Stimulated activated CD8-positive, alpha-beta memory T cell treated with anti-CD3 and anti-CD28 coated beads, Interleukin-7, amount 100 ng/mL, for 1 hour (primary cell): ENCODE measurements at places on chromosomes 1 and 21.

- DNase-seq = no peak
Observed at GRCh38 chr1:54816951-54817350, 15.8 kb upstream of the TTC22 start.

GRCh38 chr21:32403201-32403777 lies 9.2 kb upstream of the EVA1C start:
- no peak for DNase-seq

- DNase-seq = no peak
Observed at GRCh38 chr1:15928971-15929965, 46.6 kb downstream of the ZBTB17 start.

DNA sequence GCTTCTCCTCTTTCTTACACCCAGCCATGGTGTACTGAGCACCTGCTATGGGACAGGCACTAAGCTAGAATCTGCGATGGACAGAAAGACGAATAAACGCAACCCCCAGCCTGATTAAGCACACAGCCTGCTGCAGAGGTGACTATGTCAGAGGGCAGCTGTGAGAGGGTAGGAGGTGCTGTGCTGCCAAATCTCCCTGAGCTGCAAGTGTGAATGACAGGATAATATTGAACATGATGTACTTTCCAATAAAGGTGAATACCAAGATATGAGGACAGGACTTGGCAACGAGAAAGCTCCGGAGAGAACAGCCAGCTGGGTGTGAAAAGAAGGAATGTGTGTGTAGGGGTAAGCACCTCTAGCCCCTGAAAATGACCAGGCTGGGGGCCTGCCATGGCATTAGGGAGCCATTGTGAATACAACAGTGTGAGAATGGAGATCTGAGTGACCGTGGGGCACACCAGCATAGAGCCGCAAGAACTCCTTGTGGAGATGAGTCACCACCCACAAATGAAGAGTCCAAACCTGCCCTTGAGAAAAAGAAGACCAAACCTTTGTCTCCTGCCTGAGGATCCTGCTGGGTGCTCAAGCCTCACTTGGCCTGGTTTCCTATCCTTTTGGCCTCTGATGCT lies 83.0 kb upstream of the ATF3 start:
- no peak for DNase-seq

DNA sequence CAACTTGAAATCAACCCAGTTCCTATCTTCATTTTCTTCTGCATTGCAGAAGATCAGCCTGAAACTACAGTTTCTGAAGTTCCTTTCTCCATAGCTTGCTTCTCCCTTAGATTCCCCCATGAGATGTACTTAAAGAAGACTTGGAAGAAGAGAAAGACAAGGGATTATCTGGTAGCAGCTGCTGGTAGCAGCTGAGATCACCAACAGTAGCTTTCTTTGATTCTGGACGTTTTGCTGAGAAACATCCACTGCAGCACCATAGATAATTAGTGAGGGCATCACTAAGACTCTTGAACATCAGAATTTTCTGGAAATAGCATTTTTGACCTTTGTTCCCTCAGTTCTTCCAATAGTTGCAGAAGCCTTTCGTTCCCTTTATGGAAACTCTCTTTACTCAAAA lies 465 bp upstream of the CFHR3 start:
- DNase-seq = no peak

DNA sequence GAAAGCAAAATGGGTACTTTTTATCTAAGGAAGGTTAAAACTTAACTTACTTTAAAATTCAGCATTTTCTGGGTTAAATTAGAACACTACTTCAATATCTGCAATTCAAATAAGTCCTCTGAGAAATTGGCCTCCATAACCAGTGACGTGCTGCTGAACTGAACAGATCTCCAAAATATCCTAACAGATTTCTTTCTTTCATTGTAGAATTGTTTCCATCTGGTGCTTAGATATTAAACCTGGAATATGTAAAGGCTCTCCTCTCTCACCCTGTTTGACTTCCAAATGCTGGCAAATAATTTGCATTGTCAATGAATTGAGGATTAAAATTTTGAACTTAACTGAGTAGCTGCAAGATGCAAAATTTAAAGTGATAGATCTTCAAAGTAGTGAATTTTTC lies 316.9 kb upstream of the CXADR start:
- DNase-seq = no peak

DNA sequence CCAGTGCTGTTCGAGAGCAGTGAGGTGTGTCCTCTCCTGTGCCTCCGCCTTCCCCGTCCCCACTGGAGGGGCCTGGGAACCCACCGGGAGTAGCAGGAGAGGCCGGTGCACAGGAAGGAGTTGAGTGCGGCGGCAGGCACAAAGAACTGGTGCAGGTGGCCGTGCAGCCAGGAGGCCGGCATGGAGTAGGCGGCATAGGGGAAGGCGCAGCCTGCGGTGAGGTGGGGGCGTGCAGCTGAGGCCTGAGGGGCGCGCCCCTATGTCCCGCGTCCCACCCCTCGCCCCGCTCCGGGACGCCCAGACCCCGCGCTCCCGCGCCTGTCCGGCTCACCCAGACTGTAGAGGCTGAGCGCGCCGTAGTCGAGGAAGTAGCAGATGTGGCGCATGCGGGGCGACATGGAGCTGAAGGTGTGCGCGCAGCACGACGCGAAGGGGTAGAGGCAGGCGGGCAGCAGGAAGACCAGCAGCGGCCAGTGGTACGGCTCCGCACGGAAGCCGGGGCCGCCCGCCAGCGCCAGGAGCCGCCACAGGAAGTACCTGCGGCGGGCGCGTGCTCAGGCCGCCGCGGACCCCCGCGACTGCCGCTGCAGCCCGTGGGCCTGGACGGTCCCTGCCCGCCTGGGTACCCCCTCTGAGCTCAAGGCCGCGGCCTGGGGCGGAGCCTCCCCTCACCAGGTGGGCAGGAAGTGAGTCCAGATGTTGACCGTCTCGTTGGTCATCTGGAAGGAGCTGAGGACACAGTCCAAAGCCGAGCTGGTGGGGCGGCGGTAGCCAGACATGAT lies 2.2 kb downstream of the PAQR6 start:
- DNase-seq = no peak

GRCh38 chr21:23522751-23523150 lies 2084.5 kb downstream of the MRPL39 start:
- DNase-seq = no peak

DNA sequence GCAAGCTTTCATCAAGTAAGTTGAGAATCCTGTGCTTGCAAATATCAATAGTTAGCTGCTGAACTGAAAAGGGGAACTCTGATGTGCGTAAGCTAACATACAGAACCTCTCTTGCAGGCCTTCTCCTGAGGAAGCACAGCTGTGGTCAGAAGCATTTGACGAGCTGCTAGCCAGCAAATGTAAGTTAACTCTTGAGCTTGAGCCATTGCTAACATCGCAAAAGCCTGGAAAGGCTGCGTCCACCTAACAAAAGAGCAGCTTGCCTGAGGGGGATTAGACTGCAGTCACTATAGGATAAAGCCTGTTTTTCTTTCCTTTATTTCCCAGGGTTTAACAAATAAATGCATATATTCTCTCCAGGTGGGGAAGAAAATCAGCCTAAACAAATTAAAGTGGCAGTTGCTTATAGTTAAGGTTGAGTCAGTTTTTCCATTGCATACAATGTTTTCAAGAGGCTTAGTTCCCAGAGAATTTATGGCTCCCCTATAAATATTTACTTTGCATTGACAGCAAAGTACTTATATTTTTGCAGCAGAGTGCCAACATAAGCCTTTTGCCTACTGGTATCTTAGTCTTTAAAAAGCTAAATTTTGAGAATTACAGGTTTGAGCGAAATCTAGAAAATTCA lies 1.5 kb downstream of the RGS2 start:
- no peak for DNase-seq

- DNase-seq = no peak
Observed at GRCh38 chr21:44305691-44306090, 5.8 kb downstream of the PFKL start.

GRCh38 chr1:91569411-91570119 lies 68.9 kb downstream of the CDC7 start:
- no peak for DNase-seq

DNA sequence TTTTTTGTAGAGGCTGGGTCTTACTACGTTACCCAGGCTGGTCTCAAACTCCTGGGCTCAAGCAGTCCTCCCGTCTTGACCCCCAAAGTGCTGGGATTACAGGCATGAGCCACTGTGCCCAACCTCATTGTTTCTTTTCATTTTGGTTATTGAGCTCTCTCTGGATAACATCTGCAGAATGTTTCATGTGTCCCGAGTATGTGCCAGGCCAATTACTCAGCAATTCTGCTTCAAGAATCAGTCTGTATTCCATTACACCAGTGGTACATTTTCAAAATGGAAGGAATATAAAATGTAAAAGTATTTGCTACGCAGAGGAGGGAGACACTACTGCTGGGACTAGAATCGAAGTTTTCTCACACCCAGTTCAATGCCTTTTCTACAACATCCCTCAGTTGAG lies 1.7 kb upstream of the ELOA start:
- no peak for DNase-seq

DNA sequence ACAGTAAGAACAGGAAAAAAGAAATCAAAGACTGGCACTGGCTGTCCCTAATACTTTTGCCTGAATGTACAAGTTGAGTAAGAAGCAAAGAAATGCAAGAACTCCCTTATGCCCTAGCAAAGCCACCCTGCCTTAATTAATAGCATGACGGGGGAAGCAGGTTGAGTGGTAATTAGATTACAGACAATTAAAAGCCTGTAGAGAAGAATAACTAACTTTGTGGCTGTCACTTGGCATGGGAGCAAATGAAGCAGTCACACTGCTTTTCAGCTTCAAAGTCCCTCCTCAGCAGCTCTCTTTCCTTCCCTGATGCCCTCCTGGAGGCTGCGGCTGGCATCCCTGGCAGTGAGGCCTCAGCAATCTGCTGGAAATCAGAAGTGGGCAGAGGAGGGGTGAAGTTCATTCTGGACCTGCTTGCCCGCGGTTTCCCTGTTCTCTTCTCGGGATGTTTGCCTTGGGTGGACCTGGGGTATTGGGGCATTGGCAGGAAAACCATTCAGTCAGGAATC lies 3.4 kb downstream of the OPTC start:
- DNase-seq = no peak

DNA sequence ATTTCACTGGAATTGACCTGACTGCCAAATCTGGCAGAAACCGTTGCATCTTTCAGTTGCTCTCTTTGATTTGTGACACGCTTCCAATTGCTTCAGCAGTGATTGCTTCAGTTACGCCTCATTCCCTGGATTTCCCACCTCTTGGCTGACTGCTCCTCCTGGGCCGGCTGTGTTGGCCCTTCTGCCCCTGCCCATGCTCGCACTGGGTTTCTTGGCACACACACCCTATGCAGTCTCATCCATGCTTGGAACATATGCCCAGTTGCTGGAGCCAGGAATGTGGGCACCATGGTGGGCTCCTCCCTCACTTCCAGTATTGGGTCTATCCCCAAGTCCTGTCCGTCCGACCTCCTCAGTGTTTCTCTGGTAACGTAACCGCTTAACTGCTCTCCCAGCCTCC lies 2.2 kb upstream of the ZBTB21 start:
- DNase-seq = no peak

DNA sequence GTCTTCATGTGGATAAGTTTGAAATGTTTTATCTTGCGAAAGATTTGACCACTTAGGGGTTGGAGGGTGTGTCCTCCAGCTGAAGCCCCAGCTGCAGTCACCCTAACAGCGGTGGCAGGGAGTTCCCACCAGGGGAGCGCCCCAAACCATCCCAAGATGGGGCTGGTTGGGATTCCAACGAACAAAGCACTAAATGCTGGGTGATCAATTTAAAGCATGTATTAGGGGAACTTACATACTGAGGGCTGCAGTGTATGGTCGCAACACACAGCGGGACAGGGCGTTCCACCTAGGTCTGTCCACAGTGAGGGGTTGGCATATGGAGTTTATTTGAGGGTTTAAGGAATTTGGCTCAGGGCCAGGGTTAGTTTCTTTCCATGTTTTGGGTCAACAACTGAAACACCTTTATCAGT lies 26.3 kb downstream of the SLC37A1 start:
- no peak for DNase-seq

DNA sequence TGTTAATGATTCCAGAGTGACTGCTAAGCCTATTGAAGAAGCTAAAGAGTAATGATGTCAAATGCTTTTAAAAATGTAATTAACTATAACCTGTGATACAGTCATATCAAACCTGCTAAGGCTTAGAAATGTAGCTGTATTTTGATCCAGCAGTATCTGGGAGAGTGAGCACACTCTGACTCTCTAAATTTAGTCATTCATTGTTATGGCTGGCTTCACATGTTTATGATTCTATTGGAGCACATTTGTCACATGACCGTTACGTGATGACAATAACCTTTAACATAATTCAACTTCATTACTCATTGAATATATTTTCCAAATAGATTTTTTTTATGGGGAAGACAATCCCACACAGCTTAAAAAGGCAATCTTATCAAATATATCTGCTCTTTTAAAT lies 587.1 kb downstream of the LMO4 start:
- no peak for DNase-seq

GRCh38 chr1:55539652-55540512 lies 324.7 kb upstream of the USP24 start:
- no peak for DNase-seq

DNA sequence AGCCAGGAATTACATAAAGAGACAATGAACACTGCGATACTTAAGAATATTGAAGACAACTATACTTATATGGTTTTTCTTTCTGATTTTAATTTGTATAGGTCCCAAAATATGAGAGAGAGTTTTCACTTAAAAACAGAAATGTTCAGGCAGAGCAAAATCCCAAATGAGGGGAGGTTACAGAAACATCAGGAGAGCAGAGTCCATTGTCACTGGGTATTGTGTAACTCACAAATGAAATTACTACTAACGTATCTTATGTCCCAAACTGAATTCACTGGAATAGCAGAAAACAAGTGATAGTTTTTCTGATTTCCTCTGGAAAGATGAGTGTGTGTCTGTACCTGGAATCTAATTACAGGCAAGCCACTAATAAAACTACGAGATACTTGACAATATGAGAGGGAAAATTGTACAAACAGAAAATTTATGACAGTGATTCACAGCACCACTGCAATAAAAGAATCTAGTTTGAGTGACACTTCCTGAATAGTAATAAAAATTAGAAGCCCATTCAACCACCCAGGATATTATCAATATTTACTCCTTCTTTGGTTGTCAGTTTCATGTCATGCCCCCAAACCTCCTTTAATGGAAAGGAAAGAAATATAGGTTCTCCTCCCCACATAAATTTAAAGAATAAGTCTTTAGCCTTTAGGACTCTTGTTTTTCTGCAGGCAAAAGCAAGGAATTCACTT lies 522.6 kb downstream of the ADGRL2 start:
- DNase-seq = no peak

GRCh38 chr21:45460011-45460565 lies 55.1 kb downstream of the COL18A1 start:
- DNase-seq = no peak

- no peak for DNase-seq
Observed at GRCh38 chr1:236692742-236693141, 6.4 kb downstream of the ACTN2 start.
